ENCODE measurements at places on chromosomes 12 and 14.

DNA sequence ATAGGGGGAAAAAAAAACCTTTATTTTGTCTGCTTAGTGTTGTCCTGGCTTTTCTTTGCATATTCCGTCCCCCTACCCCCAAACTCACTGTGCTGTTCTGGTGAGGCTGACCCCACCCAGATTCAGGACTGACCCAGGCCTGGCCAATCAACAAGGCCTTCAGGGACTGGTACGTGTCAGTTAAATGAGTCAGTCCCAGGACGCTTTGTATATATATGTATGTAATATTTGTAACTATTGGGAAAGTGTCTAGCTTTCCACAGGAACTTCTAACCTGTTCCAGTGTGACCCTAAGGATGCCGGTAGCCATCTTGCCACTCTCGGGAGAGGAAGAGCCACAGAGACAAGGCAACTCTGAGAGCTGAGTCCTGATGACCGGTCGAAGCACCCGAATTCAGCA, 107.4 kb downstream of the VCPKMT start:
- no peak for DNase-seq

DNA sequence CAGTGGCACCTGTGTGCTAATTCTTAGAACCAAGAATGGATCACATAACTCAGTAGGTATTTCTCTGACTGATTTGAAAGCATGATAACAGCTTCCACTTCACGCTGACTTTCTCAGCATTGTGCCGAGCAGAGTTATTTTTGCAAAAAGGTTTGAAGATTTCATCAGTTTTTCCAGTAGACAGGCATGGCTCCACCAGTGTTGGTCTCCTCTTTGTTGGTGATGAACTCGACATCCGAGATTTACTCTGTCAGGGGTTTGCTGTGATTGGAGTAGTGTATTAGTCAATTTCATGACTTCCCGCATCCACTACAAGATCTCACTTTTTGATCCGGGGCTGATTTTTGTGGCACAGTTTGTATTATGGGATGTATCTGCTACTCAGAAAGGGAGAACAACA, 85.3 kb downstream of the PRKCH start:
- no peak for DNase-seq

GRCh38 chr12:55687746-55688145, 20.0 kb downstream of the ITGA7 start:
- no peak for DNase-seq

DNA sequence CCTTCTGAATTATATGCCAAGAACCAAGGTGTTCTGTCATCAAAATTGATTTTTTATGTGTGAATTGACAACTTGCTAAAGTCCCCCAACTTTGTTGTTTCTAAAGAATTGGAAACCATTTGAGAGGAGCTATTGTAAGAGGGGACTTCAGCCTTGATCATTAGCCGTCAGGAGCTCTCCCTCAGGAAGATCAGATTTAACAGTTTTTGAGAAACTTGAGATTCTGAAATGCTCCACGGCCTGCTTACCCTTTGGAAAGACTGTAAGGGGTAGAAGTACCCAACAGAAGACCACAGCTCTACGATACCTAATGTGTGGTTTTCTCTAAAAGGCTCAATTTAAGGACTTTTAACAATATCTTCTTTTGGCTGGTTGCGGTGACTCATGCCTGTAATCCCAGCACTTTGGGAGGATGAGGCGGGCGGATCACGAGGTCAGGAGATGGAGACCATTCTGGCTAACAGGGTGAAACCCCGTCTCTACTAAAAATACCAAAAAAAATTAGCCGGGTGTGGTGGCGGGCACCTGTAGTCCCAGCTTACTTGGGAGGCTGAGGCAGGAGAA, 51.1 kb downstream of the BAZ2A start:
- DNase-seq = no peak

- DNase-seq = no peak
These were observed 71.9 kb upstream of the GNPNAT1 start for GRCh38 chr14:52863334-52863700.

GRCh38 chr12:65520658-65521057, 242.2 kb downstream of the MSRB3 start:
- no peak for DNase-seq

GRCh38 chr14:39680777-39681176, 248.5 kb upstream of the FBXO33 start:
- no peak for DNase-seq

DNA sequence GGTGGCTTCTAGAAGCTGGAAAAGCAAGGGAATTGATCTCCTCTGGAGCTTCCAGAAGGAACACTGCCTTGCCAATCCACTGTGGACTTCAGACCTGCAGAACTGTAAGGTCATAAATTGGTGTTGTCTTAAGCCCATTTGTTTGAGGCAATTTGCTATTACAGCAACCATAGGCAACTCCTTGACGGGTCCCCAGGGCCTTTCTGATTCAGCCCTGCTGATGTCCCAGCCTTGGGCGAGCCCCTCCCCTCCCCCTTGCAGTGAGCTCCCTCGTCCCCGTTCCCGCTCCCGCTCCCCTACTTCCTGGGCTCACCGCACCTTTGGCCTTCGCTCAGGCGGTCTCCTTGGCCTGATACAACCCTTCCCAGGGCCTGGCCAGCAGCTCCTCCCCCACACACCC, 18.9 kb upstream of the DIO3 start:
- no peak for DNase-seq

GRCh38 chr14:91830777-91831176, 36.6 kb downstream of the TC2N start:
- DNase-seq = peak; percentile 9

GRCh38 chr12:84856156-84856900, 56.3 kb downstream of the SLC6A15 start:
- no peak for DNase-seq

DNA sequence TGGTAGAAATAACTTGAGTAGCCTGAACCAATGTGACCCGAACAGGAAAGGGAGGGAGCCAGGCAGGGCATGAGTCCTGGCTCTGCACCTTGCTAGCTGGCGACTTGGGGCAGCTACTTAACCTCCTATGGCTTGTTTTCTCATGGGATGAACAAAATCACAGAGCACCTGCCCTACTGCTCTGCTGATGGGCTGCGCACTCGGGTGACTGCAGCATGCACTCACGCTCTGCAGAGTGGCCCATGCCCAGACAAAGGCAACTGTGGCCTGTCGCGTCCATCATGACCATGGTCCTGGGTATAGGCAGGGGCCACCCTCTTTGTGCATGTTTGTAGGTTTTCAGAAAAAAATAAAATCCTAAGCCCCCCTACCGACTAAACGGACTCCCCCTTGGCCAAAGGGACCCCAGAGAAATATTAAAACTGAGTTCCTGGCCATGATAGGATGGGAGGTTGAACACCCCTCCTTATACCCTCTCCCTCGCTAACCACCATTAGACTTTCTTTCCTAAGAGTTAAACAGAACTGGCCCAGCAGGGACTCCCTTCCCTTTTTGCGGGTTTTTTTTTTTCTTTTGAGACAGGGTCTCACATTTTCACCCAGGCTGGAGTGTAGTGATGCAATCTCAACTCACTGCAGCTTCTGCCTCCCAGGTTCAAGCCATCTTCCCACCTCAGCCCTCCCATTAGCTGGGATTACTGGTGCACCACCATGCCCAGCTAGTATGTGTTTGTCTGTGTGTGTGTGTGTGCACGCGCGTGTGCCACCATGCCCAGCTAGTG, 32.5 kb downstream of the VWF start:
- no peak for DNase-seq

GRCh38 chr12:50961708-50962107, 9.4 kb downstream of the HIGD1C start:
- no peak for DNase-seq

GRCh38 chr12:113073586-113073985, 17.1 kb downstream of the DTX1 start:
- DNase-seq = no peak

DNA sequence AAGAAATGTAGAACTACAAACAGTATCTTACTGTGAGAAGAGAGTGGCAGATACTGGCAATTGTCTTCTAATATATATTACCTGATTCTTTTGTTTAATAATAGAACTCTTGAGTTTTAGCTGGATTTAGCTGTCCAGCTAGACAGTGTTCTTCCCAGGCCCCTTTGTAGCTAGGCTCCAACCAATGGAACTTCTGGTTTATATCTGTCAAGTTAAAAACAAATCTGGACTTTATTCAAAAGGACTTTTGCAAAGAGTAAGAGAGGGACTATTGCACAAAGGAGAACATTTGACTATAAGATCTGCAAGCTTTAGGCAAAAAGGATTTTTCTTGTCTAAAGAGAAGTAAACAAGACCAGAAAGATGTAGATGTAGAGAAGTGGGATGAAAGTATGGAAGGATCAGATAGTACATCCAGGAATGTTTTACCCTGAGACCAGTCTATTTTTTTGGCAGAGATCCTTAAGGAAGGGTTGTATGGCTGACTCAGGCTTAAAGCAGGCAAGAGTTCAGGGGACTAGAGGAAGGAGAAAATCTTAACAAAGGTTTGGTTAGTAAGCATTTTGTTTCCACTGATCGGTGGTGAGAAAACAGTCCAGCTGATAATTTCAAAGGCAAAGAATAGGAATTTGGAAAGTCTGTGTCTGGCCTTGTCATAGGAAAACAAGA, 111.1 kb upstream of the PLEKHA5 start:
- DNase-seq = no peak

DNA sequence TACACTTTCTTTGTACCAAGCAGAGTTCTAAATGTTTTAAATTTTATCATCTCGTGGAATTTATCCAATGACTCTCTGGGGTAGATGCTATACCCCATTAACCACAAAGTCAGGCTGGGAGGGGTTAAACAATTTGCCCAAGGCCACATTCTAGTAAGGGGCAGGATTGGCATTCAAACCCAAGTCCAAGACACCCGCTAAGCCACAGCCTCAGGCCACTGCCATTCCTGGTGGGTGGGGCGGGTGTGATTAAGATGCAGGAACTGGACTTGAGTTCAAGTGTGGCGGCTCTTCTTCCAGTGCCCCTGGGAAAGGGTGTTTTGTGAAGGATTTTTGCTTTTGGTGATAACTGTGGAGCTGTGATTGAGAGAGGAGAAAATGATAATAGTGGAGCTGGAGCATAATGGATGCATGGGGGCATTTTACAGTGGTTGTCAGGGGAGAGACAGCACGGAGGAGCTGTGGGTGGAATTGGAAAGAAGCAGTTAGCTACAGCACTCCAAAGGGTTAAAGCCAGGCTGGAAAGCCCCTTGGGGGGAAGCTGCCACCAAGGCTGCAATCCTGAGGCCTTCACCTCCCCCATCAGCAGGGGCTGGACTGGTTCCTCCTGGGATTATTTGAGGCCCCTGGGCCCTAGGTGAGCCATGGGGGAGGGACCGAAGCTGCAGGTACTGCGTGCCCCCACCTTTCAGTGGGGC, 1.0 kb upstream of the VRTN start:
- DNase-seq = no peak

DNA sequence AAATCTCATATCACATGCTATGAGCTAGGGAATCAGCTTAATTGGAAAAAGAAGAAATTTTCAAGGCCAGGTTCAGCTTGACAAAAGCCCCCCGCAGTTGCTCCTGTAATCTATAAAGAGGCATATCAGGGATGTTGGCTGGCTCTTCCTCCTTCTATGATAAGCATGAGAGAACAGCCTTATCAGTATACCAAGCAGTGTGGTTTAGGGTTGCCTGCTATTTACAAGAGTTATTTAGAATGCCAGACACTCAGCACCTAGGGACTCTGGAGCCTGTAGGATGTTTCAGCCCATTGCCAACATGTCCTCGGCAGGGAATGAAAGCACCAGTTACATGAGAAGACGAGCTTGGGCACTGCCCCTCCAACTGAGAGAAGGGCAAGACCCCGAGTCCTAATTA, 89.5 kb upstream of the TMPO start:
- no peak for DNase-seq

DNA sequence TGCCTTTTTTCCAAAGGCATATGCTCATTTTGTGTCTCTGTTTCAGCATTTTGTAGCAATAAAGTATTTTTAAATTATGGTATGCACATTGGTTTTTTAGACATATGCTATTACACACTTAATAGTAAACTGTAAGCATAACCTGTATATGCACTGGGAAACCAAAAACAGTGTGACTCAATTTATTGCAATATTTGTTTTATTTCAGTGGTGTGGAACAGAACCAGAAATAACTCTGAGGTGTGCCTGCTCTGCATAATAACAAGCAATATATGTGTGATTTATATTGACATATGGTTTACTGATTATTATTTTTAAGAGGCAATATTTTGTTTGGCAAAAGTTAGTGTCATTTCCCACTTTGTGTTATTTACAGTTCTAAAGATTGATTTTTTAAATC, 126.6 kb upstream of the CPNE8 start:
- no peak for DNase-seq

GRCh38 chr12:50190859-50191258, 23.7 kb upstream of the CERS5 start:
- DNase-seq = no peak

DNA sequence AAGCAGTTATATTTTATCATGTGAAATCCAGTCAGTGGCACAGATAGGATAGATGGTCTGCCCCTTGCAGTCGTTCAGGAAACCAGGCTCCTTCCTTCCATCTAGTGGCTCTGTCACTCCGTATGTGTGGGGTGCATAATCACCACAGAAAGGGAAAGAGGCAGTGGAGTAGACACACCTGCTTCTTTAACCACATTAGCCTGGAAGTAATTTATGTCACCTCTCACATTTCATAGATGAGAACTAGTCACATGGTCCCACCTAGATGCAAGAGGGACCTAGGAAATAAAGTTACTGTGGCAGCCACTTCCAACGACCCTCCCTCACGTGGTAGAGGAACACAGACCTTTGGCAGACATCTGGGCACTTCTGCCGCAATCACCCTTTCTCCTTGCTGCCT, 14.2 kb upstream of the RNU6-8 start:
- DNase-seq = no peak

DNA sequence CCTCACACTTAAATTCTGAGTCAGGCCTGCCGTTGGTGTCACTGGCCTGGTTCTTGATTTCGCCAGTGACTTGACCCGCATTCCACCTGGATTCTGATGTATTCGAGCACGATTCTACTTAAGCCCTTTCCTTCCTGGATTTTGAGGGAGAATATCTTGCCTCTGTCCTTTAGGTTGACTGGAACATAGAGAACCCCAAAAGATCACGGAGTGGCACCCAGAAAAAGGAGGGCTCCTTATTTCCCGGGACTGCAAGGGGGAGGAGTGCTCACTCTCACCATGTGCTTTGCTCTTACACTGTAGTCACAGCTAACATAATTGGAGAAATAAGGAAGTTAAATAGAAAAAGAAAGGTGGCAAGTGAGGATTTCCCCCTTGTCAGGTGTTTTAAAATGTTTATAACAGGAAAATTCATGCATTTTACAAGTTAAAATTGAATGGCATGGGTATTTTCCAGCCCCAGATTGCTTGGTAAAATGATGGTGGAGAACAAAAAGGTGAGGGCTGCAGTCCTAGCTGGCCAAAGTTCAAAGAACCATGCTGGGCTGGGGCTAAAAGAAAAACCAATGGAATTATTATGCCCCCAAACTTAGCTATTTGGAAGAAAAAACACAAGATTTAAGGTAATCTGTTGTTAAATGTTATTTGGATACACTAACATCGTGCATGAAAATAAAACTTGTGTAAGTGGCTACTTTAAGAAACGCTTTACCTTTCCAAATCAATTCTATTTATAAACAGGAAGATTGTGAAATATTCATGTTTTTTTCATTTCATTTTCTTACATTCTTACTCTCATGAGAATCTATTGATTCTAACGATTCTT, 8.9 kb downstream of the FOXA1 start:
- no peak for DNase-seq

- peak; percentile 34 for DNase-seq
These were observed 14.3 kb upstream of the ZFP36L1 start for GRCh38 chr14:68807148-68807600.

- no peak for DNase-seq
These were observed 1.3 kb upstream of the GNG2 start for GRCh38 chr14:51859131-51859530.

- no peak for DNase-seq
These were observed 178.9 kb upstream of the ALG10B start for GRCh38 chr12:38137716-38138115.

- DNase-seq = no peak
These were observed 6.2 kb upstream of the PTGER2 start for GRCh38 chr14:52307905-52308304.

All from midbrain (tissue), 1 donor.